CD4-positive, alpha-beta T cell treated with Interleukin-1 beta for 1 hour (primary cell): ENCODE measurements at places on chromosomes 5 and 9.

GRCh38 chr9:76534026-76534425 is 75.0 kb downstream of the GCNT1 start:
- DNase-seq: no peak

DNA sequence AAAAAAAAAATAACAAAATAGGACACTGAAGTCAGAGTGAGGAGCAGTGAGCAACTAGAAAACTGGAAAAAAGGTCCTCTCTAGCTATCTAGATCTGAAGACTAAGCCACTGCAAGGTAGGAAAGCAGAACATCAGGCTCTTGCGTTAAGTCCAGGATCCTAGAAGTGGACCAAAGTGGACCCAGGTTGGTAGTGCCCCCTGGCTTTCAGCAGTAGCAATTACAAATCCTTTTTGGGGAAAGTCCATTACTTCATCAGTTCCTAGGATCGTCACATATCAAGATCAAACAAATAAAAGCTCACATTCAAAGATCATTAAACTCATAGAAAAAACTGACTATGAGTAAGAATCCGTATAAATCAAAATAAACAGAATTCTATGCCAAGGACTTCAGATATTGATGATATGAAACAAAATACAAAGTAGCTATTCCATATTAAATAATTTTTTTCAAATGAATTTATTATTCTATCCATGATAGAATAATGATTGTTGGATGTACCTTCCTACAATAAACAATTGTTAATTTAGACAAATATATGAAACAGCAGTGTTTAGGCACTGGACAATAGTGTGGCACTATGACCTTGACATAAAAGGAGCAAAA is 6.5 kb upstream of the RICTOR start:
- DNase-seq: peak; percentile 61

- no peak for DNase-seq
Observed at GRCh38 chr5:168261227-168261571, 30.2 kb upstream of the WWC1 start.

DNA sequence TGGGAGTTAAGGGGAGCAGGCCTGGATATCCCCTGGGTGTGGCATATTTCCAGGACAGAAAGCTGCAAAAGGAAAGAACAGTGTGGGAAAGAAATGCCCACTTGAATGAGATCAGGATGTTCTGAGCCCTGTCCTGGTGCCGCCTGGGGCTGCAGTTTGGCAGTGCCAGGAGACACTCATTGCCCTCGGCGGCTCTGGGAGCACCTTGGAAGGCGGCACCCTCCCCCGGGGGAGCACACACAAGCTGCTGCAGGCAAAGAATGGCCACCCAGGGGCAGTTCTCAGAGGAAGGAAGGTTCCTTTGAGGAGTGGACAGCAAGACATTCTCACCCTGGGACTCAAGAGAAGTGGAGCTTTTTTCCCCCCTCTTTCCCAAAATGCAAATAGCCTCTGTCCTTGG is 305.3 kb downstream of the NTRK2 start:
- no peak for DNase-seq

GRCh38 chr9:126927419-126927818 is 12.8 kb downstream of the RALGPS1 start:
- DNase-seq: no peak

- no peak for DNase-seq
Observed at GRCh38 chr9:127197861-127198430, 66.6 kb upstream of the GARNL3 start.

GRCh38 chr9:93451849-93452709 is 594 bp downstream of the FAM120A start:
- peak; percentile 23 for DNase-seq

- DNase-seq: no peak
Observed at GRCh38 chr9:69975681-69976080, 68.0 kb upstream of the MAMDC2 start.

DNA sequence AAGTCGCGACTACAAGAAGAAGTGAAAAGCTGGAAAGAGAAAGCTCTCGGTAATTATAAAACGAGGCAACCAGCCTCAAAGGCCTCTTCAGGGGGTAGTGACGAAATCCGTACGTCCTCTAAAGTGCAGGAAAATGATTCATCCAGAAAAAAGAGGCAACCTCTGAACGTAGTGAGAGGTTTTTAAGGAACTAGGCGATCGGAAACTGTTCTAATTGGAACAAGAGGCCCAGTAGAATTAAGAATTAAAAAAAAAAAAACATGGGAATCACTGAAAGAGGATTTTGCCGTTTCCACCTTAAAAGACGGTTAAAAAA is 1.0 kb downstream of the CSNK1A1 start:
- DNase-seq: peak; percentile 29

DNA sequence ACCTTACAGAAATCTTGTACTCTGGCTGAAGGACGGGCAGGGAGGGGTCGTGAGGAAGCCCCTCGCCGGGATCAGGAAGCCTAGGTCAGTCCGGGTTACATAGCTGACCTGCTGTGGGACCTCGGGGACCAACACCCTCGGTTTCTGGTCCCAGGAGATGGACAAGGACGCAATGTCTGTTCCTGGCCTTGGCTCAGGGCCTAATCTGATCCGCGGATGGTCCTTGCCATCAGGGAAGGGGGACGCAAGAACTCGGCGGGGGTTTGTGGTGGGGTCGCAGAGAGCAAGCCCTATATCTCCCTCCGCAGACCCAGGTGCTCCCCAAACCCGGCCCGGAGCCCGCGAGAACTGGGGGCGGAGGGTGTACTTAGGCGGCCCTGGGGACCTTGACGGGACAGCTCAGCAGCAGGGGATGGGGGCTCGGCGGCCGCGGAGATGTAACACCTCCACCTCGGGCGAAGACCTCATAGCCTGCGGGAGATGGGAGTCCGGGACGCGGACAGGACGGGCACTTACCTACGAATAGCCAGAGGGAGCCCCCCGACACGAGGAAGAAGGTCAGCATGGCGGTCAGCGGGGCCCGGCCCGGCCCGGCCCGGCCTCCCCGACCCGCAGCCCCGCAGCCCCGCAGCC is 353 bp downstream of the ACSL6 start:
- no peak for DNase-seq

- DNase-seq: no peak
Observed at GRCh38 chr9:71929223-71929622, 17.8 kb downstream of the C9orf85 start.

- no peak for DNase-seq
Observed at GRCh38 chr9:75636427-75637045, 253.9 kb upstream of the PCSK5 start.

- DNase-seq: no peak
Observed at GRCh38 chr5:36826694-36827093, 49.9 kb upstream of the NIPBL start.

GRCh38 chr5:56601641-56602071 is 213.7 kb upstream of the MAP3K1 start:
- DNase-seq: no peak

DNA sequence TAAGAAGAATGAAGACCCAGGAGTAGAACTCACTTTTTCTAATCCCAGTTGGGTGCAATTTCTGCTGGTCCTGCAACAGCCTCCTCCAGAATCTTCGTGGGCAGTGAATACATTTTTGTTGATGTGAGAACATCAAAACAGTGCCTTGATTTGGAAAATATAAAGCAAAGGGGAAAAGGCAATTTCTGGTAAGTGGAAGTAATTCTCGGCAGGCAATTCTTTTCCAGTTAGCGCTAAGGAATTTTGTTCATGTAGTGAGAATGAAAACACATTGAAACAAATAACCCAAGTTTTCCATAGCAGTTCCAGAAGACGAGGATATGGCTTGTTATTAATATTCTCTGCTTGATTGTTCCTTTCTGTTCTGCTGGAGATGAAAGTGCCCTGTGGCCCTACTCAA is 178.7 kb downstream of the SPATA31D1 start:
- DNase-seq: no peak

- DNase-seq: no peak
Observed at GRCh38 chr9:103203172-103203571, 208.0 kb downstream of the CYLC2 start.

DNA sequence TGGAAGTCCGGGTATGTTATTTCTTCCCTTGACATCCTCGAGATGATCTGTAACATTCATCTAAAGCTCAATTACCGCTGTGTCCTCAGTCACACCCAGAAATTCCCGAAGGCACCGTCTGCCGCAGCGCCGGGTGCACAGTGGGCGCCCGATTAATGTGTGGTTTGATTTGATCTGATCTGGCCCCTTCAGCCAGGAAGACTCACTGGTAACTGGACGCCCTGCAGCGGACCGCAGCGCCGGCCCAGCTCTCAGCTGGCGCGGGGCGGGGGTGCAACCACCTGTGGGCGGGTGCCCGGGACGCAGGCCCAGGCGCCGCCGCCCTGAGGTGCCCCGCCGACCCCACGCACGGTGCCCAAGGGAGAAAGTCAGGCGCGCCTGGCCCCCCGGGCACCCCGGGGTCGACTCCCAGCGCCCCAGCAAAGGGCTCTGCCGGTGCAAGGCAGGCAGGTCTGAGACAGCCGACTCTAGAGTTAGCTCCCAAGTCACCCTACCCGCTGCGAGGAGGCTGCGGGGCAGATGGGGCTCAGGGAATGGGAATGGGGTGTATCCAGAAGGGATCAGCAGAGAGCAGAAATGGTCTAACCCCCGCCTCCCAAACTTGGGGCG is 1.7 kb downstream of the EPB41L4B start:
- DNase-seq: no peak

GRCh38 chr9:121596515-121596914 is 54.9 kb upstream of the DAB2IP start:
- DNase-seq: no peak

DNA sequence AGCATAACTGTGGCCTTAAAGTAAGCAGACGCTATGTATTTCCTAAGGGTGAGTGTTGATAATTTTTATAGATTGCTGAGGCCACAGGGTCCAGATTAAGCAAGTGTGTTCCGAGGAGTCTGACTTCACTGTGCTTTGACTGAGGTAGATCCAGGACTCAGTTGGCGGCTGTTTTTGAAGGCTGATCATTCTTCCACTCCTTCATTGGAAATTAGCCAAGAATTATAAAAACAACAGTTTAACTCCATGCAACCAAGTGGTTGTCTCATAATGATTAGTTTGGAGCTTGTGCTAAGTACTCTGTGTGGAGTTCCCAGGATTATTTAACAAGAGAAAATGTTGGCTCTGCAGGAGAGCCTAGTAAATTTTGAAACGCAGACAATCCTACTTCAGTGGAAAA is 19.1 kb downstream of the IQGAP2 start:
- DNase-seq: no peak

GRCh38 chr9:34185778-34186551 is 7.1 kb downstream of the UBAP1 start:
- peak; percentile 29 for DNase-seq

GRCh38 chr5:113490317-113490716 is 2.1 kb upstream of the MCC start:
- no peak for DNase-seq

DNA sequence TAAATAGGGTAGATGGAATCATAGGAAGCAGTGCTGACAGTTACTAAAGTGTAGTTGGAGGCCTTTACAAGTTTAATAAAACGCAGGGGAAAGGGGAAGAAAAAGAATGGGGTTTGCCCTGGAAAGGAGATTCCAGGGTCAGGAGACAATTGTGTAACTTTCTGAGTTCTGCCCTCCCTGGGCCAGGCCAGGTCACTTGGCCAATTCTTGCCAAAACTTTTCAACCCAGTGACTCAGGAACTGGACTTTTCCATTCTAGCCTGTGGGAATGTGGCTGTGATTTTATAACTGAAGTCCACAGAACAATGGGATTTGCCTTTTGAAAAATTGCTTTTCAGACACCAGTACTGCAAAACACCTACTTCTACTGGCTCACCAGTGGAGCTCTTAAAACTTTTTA is 289.8 kb upstream of the ANKRD55 start:
- DNase-seq: no peak

GRCh38 chr5:407801-408268 is 35.1 kb upstream of the EXOC3 start:
- DNase-seq: no peak

- DNase-seq: no peak
Observed at GRCh38 chr5:125033602-125034001, 287.2 kb upstream of the ZNF608 start.
